ENCODE measurements at places on chromosomes 2 and 18.

DNA sequence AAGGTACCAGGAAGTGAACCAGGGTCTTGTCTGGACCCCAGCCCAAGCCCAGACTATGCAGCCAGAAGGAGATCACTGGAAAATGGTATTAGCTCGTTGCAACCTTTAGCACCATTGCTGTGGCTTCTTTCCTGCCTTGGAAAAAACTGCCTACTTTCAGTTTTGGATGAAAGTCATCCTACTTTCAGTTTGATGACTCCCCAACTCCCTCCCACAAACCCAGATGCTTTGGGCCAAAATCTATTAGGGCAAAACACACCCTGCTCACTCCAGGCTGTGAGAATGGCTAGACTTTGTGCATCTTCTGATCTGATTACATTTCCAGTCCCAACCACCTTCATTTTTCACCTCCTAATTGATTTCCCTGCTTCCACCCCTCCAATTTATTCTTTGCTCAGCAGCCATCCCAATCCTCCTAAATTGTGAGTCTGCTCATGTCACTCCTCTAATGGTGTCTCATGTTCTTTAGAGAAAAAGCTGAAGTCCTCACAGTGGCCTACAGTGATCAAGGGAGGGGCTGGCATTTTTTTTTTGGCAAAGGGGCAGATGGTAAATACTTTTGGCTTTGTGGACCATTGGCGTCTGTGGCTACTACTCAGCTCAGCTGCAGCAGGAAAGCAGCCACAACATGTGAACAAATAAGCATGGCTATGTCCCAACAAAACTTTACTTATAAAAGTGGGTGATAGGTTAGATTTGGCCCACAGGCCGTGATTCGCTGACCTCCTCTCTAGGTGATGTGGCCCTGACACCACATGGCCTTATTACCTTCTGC, 368.7 kb downstream of the SLC4A3 start:
- H3K4me1 ChIP-seq = peaks cover 11% of the 10 kb centered on the region
- no peak overlapping the region for H3K4me3 ChIP-seq
- no peaks in the 10 kb centered on the region for H3K36me3 ChIP-seq
- H3K27me3 ChIP-seq = no peaks in the 10 kb centered on the region

DNA sequence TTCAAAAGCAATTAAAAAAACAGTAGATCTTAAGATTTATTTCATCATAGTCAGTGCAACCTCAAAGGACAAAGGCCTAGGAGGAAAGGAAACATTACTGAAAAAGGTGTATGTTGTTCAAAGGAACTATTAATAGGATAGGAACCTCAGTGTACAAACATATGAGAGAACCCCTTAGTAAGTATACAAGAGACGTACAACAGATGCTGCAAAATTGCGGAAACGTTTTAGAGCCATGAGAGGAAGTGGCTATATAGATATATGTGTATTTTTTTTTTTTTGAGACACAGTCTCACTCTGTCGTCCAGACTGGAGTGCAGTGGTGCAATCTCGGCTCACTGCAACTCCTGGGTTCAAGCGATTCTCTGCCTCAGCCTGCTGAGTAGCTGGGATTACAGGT, 22.2 kb downstream of the PIK3C3 start:
- H3K36me3 ChIP-seq = peaks cover 7% of the 10 kb centered on the region
- peak overlapping the region; percentile 32 for H3K27ac ChIP-seq
- no peaks in the 10 kb centered on the region for H3K27me3 ChIP-seq
- no peak for DNase-seq
- no peak overlapping the region for H3K4me3 ChIP-seq

- H3K27me3 ChIP-seq = peaks cover 15% of the 10 kb centered on the region
- DNase-seq = no peak
- H3K27ac ChIP-seq = no peak overlapping the region
- no peak overlapping the region for H3K4me3 ChIP-seq
These were observed 11.5 kb downstream of the SPEG start for GRCh38 chr2:219446101-219446504.

DNA sequence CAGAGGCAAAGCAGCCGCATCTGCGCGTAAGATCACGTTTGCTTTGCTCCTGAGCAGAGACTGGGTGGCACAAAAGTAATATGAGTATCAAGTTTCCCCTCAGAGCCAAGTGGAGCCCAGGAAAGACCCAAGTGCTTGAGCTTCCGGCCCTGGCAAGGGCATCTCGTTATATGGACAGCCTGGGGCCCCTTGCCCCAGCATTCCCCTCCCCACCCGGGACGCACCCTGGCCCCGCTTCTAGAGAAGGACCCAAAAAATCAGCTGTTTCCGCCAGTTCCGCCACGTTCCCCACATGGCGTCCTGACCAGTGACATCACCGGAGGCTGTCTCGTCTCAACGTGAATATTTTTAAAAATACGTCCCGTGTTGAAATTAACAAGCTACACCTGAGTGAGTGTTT, 135.1 kb downstream of the NFATC1 start:
- no peak for DNase-seq
- peaks cover 53% of the 10 kb centered on the region for H3K27me3 ChIP-seq
- H3K27ac ChIP-seq = no peak overlapping the region
- no peaks in the 10 kb centered on the region for H3K4me1 ChIP-seq
- no peaks in the 10 kb centered on the region for H3K36me3 ChIP-seq

DNA sequence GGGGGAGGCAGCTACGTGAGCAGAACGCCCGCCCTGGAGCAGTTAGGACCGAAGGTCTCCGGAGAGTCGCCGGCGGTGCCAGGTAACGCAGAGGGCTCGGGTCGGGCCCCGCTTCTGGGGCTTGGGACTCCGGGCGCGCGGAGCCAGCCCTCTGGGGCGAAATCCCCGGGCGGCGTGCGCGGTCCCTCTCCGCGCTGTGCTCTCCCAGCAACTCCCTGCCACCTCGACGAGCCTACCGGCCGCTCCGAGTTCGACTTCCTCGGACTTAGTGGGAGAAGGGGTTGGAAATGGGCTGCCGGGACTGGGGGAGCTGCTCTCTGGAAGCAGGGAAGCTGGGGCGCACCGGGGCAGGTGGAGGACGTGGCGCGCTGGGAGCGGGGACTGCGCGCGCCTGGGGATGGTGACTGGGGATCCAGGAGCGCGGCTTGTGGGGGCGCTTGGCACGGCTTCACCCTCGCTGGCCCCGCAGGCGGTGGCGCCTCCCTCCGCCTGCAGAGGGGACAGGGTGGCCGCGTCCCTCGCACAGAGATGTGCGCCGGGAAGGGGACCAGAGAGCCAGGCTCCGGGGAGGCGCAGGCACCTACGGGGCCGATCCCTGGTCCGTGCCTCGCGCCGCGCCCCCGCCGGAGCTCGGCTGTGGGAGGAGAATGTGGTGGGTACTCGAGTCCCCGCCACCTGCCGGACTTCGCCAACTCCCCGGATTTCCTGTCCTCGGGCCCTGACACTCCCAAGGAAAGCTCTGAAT, 688 bp downstream of the CDH20 start:
- DNase-seq = peak; percentile 47
- peaks cover 28% of the 10 kb centered on the region for H3K4me1 ChIP-seq
- H3K4me3 ChIP-seq = peak overlapping the region; percentile 76
- H3K27me3 ChIP-seq = peaks cover 63% of the 10 kb centered on the region
- no peaks in the 10 kb centered on the region for H3K36me3 ChIP-seq
- H3K27ac ChIP-seq = no peak overlapping the region

- H3K36me3 ChIP-seq = no peaks in the 10 kb centered on the region
- no peaks in the 10 kb centered on the region for H3K27me3 ChIP-seq
- H3K4me1 ChIP-seq = peaks cover 3% of the 10 kb centered on the region
- DNase-seq = no peak
- no peak overlapping the region for H3K27ac ChIP-seq
- no peak overlapping the region for H3K4me3 ChIP-seq
These were observed 198.3 kb upstream of the FIGN start for GRCh38 chr2:163934131-163934530.

GRCh38 chr2:207506426-207506825, 23.3 kb upstream of the CREB1 start:
- no peak overlapping the region for H3K4me3 ChIP-seq
- no peak for DNase-seq
- no peaks in the 10 kb centered on the region for H3K36me3 ChIP-seq
- H3K4me1 ChIP-seq = peaks cover 27% of the 10 kb centered on the region

GRCh38 chr2:8639122-8639635, 42.7 kb upstream of the ID2 start:
- H3K27me3 ChIP-seq = no peaks in the 10 kb centered on the region
- no peak for DNase-seq
- H3K4me3 ChIP-seq = no peak overlapping the region
- peaks cover 69% of the 10 kb centered on the region for H3K4me1 ChIP-seq
- peak overlapping the region; percentile 93 for H3K27ac ChIP-seq

- no peak for DNase-seq
- H3K36me3 ChIP-seq = no peaks in the 10 kb centered on the region
- peaks cover 4% of the 10 kb centered on the region for H3K4me1 ChIP-seq
- H3K4me3 ChIP-seq = no peak overlapping the region
These were observed 289.7 kb downstream of the CCDC85A start for GRCh38 chr2:56473524-56473923.

- H3K27ac ChIP-seq = no peak overlapping the region
- H3K27me3 ChIP-seq = peaks cover 8% of the 10 kb centered on the region
- no peak overlapping the region for H3K4me3 ChIP-seq
- DNase-seq = no peak
- no peaks in the 10 kb centered on the region for H3K36me3 ChIP-seq
These were observed 280.9 kb upstream of the ZSWIM2 start for GRCh38 chr2:187129868-187130267.

DNA sequence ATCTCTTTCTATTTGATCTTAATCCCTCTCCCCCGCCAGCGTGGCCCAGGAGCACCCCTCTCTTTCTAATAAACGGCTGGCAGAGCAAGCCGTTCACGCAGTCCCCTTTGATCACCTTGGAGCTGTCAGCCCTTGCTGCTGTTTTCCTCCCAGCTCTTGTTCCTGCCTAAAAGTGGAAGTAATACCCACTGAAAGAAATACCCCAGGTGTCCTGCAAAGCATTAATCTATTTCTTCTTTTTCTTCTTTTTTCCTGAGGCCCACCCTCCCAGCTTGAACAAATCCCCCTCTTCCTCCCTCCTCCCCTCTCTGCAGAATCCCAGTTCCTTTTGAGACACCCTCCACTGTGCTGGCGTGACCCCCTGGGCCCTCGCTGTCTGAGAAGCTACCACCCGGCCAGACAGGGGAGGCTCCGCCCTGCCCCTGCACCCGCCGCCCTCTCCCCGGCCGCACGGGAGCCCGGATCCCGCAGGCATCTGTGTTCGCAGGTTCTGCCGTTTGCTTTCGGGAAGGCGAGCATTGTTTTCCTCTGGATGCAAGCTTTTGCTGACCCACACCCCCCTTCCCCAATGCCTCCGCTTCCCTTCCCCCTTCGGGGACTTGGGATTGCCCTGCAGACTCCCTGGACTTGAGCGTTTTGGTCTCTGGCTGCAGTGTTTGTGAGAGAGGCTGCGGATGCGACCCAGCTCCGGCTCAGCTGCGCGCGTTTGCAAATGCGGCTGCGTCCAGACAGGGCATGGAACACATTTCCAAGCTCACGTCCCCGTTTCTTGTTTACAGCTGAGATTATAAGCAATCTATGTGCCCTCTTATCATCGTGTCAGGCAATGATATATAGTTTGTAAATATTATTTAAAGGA, 631.5 kb downstream of the NYAP2 start:
- DNase-seq = peak; percentile 68
- peaks cover 26% of the 10 kb centered on the region for H3K4me1 ChIP-seq

DNA sequence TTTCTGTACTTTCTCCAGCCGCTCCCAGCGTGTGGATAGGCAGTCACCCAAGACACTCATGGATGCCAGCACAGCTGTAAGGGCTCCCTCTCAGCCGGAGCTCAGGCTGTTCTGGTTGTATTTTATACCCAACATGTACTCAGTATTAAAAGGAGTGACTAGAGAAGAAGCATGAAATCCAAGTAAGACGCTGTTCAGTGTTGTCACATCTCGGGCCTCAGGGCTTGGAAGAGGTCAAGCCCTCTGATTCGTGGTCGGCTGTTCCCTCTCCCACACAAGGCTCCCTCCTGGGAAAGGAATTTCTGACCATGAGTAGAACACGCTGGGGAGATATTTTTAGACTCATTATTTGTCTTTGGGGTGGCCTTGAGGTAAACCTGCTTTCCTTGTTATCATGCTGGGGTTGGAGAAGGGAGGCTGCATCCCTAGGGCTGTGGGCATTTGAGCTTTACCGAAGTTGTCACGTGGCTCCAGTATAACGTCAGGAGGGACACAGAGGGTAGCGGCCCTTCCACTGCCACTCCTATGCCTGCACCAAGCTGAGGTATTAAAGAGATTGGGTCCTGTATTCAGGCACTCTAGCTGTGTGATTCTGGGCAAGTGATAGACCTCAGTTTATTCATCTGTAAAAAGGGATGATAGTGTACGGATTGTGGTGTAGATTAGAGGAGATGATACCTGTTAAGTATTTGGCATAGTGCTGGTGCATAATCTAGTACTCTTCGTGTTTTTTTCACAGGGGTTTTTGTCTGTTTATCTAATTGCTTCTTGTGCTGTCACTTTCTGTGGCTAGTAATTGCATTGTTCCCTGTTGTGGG, 34.1 kb downstream of the HK2 start:
- H3K36me3 ChIP-seq = peaks cover 14% of the 10 kb centered on the region
- no peak overlapping the region for H3K4me3 ChIP-seq
- DNase-seq = no peak

DNA sequence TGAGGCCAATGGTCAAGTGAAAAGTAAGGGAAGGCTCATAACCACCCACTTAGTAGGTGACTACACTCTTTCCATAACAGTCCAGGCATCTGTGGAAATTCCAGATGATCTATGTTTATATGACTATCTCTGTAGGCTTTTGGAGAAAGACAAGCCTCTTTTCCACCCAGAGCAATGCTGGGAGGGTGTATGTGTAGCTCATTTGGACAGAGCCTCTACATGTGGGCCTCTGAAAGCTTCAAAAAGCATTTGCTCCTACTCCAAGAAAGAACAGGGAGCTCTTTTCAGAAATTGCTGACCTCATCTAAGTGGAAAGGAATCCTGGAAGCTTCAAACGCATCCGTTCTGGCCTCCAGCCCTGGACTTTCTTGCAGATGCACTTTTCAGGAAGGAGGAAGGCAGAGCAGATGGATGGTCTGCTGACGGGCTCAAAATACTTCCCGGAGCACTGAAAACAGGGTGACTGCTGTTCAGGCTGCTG, 308.7 kb downstream of the LRATD1 start:
- H3K27ac ChIP-seq = no peak overlapping the region
- H3K27me3 ChIP-seq = peaks cover 6% of the 10 kb centered on the region
- H3K4me3 ChIP-seq = no peak overlapping the region
- H3K36me3 ChIP-seq = no peaks in the 10 kb centered on the region
- DNase-seq = no peak
- no peaks in the 10 kb centered on the region for H3K4me1 ChIP-seq

GRCh38 chr2:88933980-88934379, 242.5 kb downstream of the RPIA start:
- no peaks in the 10 kb centered on the region for H3K27me3 ChIP-seq
- H3K36me3 ChIP-seq = peaks cover 2% of the 10 kb centered on the region
- H3K4me1 ChIP-seq = no peaks in the 10 kb centered on the region
- H3K4me3 ChIP-seq = no peak overlapping the region

GRCh38 chr2:99821039-99821438, 321.4 kb downstream of the AFF3 start:
- no peak for DNase-seq
- H3K4me1 ChIP-seq = peaks cover 48% of the 10 kb centered on the region

Measured in mesothelial cell of epicardium (in vitro differentiated cells).